ENCODE measurements at places on chromosomes 1 and 21. TPM values are rescaled to one million over a fixed set of nuclear protein-coding genes. Genes with fewer than 3 reads are reported as not detected.

DNA sequence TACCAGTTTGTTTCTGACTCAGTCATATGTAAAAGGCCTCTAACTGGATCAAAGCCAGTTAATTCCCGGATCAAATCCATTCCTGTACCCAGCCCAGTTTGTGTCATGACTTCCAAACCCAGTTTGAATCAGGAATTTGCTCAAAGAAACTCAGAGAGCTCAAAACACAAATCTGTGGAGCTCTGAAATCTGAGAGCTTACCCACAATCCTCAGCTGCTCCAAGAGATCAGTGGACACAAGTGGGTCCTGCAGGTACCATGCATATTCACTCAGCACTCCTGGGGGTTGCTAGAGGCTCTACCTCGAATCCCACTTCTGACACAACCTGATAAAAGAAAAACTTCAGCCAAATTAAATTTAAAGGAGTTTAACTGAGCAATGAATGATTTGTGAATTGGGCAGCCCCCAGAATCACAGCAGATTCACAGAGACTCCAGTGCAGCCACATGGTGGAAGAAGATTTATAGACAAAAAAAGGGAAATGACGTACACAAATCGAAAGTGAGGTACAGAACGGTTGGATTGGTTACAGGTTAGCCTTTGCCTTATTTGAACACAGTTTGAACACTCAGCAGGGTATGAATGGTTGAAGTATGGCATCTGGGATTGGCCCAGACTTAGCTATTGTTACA is 11.9 kb upstream of the MRPL55 start:
- no peak for DNase-seq

DNA sequence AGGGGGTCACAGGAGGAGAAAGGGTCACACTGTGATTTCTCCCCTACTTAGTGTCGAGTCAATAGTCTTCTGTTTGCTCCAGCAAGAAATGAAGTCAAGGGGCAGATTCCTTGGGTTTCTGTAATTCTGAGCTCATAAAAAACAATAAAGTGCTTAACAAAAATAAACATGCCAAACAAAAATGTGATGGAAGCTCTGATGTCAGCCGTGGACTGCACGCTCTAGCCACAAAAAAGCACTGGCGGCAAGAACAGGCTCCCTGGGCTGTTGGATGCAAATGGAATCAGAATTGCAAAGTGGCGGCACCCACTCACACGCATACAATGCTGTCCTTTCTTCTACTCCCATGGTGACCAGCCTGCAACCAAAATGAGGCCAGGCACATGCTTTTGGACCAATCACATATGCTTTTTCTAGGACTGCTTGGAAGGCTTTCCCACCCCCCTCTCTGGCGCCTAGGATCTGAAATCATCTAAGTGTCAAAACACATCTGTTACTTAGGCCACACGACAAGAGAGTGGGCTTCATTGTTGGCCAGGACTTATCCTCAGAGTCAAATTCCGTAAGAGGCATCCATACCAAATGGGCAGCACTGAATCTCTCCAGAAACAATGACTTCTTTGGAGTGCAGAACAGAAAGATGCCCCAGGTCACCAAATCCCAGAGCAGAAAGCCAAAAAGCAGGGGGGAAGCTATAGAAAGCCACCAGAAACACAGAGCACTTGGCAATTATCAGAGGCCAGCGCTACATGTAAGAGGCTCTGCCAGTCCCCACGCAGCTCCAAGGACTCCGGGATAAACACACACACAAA is 9.2 kb downstream of the C1orf198 start:
- DNase-seq: peak; percentile 78

DNA sequence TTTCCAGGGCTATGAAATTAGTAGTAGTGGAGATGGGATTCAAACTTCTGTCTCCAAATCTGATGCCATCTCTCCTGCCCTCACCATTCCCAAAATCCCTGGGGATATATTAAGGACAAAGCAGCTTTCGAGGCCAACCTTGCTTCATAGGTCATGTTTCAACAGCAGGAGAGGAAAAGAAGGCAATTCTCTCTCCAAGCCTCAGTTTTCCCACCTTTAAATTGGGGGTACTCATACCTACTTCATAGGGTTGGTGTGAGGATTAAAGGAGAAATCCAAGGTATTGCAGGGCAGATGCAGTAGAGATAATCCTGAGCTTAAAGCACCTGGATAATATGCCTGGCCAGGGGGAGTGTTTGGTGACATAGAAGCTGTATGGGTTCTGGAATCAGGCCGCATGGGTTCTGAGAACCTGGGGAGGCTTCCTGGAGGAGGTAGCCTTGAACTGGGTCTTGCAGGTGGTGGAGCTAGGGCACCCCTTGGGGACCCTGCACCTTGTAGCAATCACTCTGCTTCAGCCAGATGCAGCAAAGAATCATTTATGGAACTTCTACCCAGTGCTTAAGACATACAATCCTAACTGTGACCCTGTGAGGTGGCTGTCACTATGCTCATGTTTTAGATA is 10.7 kb upstream of the IFFO2 start:
- DNase-seq: no peak

GRCh38 chr21:16425376-16425775 is 695.6 kb downstream of the USP25 start:
- no peak for DNase-seq

- no peak for DNase-seq
Measured at GRCh38 chr1:244839656-244840055, 4.2 kb downstream of the COX20 start.

DNA sequence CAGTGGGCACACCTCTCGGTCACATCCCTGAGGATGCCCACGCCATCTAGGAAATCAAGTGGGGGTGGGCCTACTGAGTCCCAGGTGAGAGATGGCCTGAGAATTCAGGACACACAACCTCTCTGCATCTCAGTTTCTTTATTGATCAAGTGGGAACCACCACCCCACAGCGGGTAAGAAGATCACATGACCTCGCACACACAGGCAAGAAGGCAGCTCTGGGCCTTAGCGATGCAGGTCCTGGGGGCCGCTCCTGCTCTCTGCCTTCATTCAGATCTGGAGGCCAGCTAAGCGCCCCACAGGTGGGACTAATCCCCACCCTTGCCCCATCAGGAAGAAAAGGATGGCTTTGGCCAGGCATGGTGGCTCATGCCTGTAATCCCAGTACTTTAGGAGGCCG is 63.2 kb downstream of the PGBD5 start:
- DNase-seq: no peak

DNA sequence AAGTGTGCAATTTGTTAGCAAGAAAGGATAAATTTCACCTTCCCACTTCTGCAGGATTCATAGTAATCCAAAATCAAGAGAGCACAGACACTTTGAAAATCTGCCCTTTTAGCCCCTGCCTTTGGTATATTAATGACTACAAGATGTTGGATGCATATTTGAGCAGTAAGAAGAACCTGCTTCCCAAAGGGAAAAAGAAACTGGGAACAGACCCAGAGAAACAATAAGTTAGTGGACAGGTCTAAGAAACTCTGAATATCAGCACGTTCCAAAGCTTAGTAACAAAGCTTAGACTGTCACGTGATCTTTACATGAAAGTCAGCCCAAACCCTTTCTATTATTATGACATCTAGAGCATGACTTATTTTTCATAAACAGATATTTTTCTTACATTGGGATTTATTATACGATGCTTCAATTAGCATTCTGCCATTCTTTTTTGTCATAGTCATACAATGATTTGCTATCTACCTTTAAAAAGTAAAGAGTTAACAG is 390.9 kb upstream of the ADGRL2 start:
- DNase-seq: no peak

GRCh38 chr1:93659822-93660503 is 21.7 kb downstream of the BCAR3 start:
- peak; percentile 60 for DNase-seq

GRCh38 chr1:155309423-155310021 is 856 bp downstream of the FDPS start:
- no peak for DNase-seq

- no peak for DNase-seq
Measured at GRCh38 chr1:173329726-173330125, 122.6 kb upstream of the TNFSF4 start.

DNA sequence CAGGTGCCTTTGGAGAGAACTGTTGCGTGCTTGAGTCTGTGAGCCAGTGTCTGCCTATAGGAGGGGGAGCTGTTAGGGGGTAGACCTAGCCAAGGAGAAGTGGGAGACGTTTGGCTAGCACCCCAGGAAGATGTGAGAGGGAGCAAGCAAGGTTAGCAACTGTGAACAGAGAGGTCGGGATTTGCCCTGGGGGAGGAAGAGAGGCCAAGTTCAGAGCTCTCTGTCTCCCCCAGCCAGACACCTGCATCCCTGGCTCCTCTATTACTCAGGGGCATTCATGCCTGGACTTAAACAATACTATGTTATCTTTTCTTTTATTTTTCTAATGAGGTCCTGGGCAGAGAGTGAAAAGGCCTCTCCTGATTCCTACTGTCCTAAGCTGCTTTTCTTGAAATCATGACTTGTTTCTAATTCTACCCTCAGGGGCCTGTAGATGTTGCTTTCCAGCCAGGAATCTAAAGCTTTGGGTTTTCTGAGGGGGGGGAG is 2.4 kb downstream of the BTG2 start:
- DNase-seq: no peak

- DNase-seq: no peak
Measured at GRCh38 chr1:182740120-182740519, 49.5 kb upstream of the NPL start.

- no peak for DNase-seq
Measured at GRCh38 chr1:39791838-39792237, 3.2 kb upstream of the BMP8B start.

DNA sequence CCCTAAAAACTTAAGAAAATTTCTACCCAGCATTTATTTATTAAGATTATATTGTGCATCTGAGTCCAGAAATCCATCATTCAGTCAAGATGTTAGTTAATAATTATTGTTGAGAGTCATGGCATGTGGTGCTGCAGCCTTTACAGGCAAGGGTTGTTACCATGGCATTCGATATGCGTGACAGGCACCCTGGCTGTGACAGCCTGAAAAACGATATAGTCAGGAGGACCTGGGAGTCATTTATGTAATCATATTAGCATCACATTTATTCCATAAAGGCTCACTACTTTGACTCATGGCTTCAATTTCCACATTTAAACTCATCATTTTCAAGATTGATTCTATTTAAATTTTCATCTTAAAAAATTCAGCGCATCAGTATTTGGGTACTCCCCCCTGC is 68.0 kb downstream of the CACHD1 start:
- DNase-seq: no peak

- DNase-seq: no peak
Measured at GRCh38 chr1:1390675-1391074, 8.5 kb downstream of the CCNL2 start.

DNA sequence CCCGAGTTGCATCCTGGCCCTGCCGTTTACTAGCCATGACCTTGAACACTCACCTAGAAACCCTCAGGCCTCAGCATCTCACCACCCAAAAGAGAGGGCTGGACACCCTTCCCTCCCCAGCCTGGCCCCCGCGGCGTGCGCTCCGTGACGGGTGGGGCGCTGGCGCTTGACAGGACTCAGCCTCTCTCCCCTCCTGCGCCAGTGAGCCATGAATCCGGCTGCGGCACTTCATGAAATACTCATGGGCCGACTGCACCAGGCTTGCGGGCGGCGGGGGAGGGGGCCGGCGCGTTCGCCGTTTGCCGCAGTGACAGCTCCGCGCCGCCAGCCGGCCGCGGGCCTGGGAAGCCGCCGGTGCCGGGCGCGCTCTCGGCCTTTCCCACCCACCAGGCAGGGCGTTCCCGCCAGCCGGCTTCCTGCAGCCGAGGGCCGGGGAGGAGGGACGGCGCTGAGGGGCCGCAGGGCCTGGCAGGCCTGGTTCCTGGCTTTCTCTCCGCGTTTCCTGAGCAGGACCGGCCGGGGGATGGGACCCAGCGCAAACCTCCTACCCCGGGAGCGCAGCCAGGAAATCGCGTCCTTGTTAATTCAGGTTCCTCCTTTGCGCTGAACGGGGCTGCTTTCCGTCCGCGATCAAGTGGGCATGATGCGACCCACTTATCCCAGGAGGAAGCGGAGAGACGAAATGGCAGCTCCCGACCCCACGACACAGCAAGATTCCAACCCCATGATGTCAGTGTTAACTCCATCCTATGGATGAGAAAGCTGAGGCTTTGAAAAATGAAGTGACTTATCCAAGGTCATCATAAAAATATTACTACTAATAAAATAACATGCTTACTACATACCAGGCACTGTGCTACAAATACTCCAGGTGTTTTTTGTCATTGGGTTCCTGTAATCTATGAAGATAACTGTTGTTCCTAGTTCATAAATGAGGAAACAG is 9.1 kb upstream of the LUZP1 start:
- peak; percentile 49 for DNase-seq

DNA sequence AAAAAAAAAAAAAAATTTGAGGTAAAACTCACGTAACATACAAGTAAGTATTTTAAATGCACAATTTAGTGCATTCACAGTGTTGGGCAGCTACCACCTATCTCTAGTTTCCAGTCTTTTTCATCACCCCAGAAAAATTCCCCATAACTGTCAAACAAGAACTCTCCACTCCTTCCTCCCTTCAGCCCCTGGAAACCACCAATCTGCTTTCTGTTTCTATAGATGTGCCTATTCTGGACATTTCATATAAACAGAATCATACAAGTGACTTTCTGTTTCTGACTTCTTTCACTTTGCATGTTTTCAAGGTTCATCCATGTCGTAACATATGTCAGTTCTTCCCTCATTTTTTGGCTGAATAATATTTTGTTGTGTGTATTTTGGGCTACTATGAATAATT is 24.9 kb upstream of the ETS2 start:
- no peak for DNase-seq

RNF11 gene
- total RNA-seq: 95.3 TPM

KCNH1 gene
- total RNA-seq: not detected

INKA2 gene
- 2.5 TPM for total RNA-seq

PDE4DIP gene
- 44.1 TPM for total RNA-seq

OR2T35 gene
- not detected for total RNA-seq

DR1 gene
- total RNA-seq: 41.3 TPM

SNRPE gene
- 36.5 TPM for total RNA-seq

OPTC gene
- not detected for total RNA-seq

LHX8 gene
- total RNA-seq: not detected
